ENCODE measurements at places on chromosomes 5 and 9.

DNA sequence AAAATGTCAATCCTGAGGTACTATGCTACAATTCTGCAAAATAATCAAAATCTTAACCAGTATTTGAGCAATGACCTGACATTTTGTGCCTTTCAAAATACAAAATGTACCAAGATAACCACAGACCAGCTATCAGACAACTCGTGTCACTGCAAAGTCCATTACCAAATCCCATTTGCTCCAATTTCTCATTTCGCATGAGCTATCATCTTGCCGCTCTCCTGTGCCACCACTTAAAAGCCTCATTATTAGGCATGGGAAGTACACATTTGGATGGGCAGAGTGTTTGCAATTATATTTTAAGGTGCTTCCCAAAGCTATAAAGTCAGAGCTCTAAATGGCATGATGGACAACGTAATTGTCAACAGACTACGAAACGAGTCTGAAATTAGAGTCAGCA is 205.2 kb downstream of the AGTPBP1 start:
- DNase-seq: no peak

DNA sequence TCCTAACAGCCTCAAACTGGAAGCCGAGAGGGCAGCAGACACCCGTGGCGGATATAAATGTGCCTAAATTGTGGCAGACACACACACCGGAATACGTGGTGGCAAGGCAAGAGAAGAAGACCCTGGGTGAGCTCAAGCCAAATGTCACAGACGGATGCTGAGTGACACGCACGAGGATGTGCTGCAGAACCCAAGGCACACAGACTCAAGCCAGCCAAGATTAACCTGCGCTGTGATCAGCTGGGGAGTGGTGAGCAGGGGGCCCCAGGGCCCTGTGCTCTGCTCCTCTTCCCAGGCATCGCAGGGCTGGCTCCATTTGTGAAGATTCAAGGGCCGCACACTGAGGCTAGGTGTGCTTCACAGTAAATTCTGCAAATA is 16.4 kb downstream of the SEMA4D start:
- DNase-seq: no peak

DNA sequence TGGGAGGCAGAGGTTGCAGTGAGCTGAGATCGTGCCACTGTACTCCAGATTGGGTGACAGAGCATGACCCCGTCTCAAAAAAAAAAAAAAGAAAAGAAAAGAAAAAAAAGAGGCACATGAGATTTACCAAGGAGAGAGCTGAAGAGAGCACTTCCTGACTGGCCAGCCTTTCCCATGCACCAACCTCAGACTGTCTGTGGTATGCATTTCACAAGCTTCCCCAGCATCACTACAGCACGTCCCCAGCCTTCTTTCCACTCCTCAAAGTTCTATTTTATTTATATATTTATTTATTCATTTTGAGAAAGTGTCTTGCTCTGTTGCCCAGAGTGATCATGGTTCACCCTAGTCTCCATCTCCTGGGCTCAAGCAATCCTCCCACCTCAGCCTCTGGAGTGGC is 13.6 kb upstream of the FUBP3 start:
- no peak for DNase-seq

DNA sequence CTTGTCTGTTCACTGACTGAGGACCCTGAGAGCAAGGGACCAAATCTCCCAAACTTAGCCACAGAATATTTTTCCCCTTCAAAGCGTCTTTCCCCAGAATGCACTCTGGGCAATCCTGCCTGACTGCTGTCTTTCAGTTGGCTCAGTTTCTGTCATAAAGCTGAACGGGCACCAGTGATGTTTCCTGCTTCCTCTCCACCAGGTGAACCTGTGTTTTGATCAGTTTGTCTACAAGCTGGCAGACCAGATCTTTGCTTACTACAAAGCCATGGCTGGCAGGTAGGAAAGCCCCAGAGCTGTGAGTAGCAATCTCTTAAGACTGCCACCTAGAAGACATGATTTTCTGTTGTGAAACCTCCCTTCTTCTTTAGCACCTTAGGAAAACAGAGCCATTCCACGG is 61.8 kb downstream of the CYFIP2 start:
- no peak for DNase-seq

Measured in endothelial cell of umbilical vein (primary cell).